SK-N-SH (cell line): ENCODE measurements at places on chromosomes 5 and 9. TPM values are rescaled to one million over a fixed set of nuclear protein-coding genes. Genes with fewer than 3 reads are reported as not detected.

C9 gene
- not detected in 2 replicates for polyA plus RNA-seq

PLPP7 gene
- polyA plus RNA-seq, result 8.6 and 8.8 TPM in 2 replicates

NME5 gene
- 3.7 and 4.1 TPM in 2 replicates for polyA plus RNA-seq

SPINK13 gene
- polyA plus RNA-seq, result not detected in 2 replicates

TEX48 gene
- polyA plus RNA-seq, result 0.41 and 0.46 TPM in 2 replicates

KIF4B gene
- 0.02 and 0.03 TPM in 2 replicates for polyA plus RNA-seq

GRCh38 chr9:2181792-2182191, 166.6 kb downstream of the SMARCA2 start:
- H3K27ac ChIP-seq, result no peak overlapping the region
- H3K36me3 ChIP-seq, result no peaks in the 10 kb centered on the region; the same call in 1 of the 2 replicates
- DNase-seq, result peak; percentile 47
- no peaks in the 10 kb centered on the region; the same call in 1 of the 2 replicates for H3K4me1 ChIP-seq
- no peaks in the 10 kb centered on the region for H3K27me3 ChIP-seq

GRCh38 chr9:99964336-99964735, 57.9 kb downstream of the STX17 start:
- no peak overlapping the region for H3K4me3 ChIP-seq
- H3K4me1 ChIP-seq, result peaks cover 17% of the 10 kb centered on the region; the same call in 1 of the 2 replicates
- H3K27me3 ChIP-seq, result no peaks in the 10 kb centered on the region
- H3K27ac ChIP-seq, result no peak overlapping the region

DNA sequence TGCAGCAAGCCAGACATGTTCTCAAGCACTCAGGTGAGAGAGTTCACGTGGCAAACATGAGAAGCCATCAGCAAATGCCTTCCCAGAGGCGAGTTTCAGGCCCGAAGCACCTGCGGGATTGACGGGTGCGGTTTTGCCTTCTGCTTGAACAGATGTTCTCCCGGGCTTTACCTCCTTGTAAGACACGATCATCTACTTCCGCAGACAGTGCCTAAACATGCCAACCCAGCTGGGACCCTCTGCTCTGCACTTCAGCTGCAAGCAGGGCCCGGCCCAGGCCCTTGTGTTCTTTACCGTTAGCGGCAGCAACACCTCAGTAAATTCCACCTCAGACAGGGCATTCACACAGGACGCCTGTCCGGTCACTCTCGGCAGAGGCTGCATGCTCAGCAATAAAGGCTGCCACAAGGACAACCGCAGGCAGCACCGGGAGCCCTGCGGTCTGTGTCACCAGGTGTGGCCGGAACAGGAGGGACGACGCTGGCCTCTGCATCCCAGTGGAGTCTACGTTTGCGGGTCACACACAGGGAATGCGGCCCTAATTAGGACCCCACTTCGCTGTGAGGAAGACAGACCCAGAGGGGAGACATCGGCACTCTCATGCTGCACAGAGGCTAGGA, 139.6 kb downstream of the ROR2 start:
- H3K36me3 ChIP-seq, result no peaks in the 10 kb centered on the region
- peaks cover 24% of the 10 kb centered on the region; the same call in 1 of the 2 replicates for H3K4me1 ChIP-seq
- no peak overlapping the region for H3K27ac ChIP-seq
- H3K4me3 ChIP-seq, result no peak overlapping the region
- no peaks in the 10 kb centered on the region for H3K27me3 ChIP-seq

DNA sequence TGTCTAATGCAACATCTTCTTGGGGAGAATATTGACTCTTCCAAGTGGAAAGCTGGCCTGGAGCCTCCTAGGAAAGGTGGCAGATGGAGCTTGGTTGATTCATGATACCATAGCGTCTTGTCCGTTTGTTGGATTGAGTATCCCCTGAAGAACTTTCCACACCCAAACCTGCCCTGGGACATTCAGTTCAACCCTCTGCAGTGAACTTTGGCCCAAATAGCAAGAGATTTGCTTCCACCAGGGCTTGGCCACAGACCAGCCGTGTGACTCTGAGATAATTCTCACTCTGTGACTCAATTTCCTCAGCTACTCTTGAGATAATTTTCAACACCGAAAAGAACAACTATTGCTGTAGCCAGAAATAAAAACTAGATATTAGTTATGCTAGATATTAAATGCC, 108.0 kb upstream of the RAD23B start:
- H3K4me3 ChIP-seq, result no peak overlapping the region
- H3K27ac ChIP-seq, result no peak overlapping the region
- DNase-seq, result no peak
- H3K4me1 ChIP-seq, result peaks cover 14% of the 10 kb centered on the region; the same call in 1 of the 2 replicates
- H3K36me3 ChIP-seq, result no peaks in the 10 kb centered on the region

- no peak for DNase-seq
- H3K4me1 ChIP-seq, result no peaks in the 10 kb centered on the region
- no peaks in the 10 kb centered on the region for H3K27me3 ChIP-seq
Observed at GRCh38 chr5:174828804-174829510, 104.6 kb downstream of the MSX2 start.

DNA sequence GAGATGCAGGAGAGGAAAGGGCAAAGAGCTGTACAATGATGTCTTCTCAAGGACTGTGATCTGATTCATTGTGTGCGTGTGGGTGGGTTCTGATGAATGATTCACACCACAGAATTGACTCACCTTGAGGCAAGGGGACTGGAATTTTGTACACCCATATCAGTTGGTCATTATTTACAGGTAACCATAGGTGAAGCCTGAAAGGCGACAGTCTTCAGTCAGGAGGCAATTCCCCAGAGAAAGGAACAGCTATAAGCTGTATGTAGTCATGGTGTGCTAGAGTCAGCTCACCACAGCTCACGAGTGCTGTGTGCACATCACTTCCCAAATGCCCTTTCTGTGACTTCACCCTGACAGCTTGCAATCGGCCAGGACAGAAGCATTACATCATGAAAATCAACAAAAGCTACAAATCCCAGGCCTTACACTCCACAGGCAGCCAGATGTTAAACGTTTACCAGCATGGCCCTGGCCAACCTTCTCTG, 87.6 kb upstream of the RPS23 start:
- H3K27me3 ChIP-seq, result no peaks in the 10 kb centered on the region
- no peaks in the 10 kb centered on the region; the same call in 1 of the 2 replicates for H3K4me1 ChIP-seq
- DNase-seq, result no peak
- H3K36me3 ChIP-seq, result no peaks in the 10 kb centered on the region

DNA sequence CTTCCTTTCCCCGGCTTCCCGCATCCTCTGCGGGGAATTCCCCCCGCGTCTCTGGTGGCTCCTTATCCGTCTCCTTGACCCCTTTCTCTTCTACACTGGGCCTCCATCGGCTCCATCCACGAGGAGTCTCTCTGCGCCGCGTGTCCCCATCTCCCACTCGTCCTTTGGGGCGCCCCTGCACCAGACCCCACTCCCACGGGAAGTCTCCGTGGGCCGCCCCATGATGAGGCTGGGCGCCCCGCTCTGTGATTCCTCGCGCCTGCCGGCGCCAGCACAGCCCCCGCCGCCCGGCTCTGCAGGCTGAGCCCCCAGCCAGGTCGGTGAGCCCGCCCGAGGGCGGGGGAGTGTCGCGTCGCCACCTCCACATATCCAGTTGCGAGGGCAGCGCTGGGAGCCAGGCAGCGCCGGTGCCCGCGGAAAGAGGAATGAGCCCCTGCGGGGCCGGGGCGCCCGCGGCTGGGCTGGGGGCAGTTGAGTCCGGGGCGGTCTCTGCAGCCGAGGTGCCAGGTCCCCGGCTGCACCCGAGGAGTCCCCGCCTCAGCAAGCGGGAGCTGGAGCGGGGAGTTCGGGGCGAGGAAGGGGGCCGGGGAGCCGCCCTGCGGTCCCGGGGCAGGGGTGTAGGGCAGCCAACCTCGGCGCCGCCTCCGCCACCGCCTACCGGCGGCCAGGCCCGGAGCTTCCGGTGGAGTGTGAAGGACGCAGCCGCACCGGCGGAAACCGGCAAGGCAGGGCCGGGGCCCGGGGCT, 2.1 kb upstream of the TRAF1 start:
- H3K27me3 ChIP-seq, result no peaks in the 10 kb centered on the region
- H3K4me1 ChIP-seq, result peaks cover 24% of the 10 kb centered on the region
- H3K36me3 ChIP-seq, result no peaks in the 10 kb centered on the region
- H3K27ac ChIP-seq, result no peak overlapping the region
- DNase-seq, result peak; percentile 56
- H3K4me3 ChIP-seq, result no peak overlapping the region

DNA sequence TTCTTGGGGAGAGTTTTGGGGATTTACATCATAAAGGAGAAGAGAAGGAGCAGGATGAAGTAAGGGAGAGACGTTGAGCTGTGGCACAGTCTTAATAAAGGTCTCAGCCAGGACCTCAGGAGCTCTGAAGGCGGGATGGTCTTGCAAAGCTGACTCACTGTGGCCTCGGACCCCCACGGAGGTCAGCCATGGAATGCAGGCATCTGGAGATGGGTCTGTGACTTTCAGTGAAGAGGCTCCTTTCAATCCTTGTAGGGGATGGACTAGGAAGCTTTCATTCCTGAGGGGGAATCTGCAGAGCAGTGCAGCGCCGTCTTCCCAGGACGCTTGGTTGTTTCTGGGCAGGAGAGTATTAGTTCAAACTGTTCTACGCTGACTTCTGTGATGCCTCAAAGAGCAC, 65.7 kb upstream of the BASP1 start:
- no peaks in the 10 kb centered on the region for H3K4me1 ChIP-seq
- no peak overlapping the region for H3K4me3 ChIP-seq
- DNase-seq, result no peak
- no peak overlapping the region for H3K27ac ChIP-seq
- no peaks in the 10 kb centered on the region for H3K27me3 ChIP-seq
